ENCODE measurements at places on chromosomes 4 and X. TPM values are rescaled to one million over a fixed set of nuclear protein-coding genes. Genes with fewer than 3 reads are reported as not detected.

TMSB15C gene
- 0.17 TPM for total RNA-seq

DNA sequence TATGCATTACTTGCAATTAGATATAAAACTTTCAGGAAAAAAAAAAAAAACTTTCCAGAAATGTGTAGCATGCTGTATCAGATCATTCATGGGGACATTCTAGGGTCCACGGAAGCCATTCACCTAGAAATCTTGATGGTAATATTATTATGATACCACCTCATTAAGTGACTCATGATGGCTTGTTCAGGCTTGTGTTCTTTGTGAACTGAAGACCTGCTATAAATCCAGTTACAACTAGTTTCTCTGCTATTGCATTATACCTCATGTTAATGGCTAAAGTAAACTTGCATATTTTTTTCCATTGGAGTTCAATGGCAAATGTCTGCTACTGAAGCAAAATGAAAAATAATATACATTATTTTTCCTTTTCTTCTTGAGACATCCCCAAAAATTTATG lies 35.3 kb upstream of the PTPN13 start:
- no peak for DNase-seq

- DNase-seq = no peak
Measured at GRCh38 chr4:78585633-78586032, 34.1 kb downstream of the ANXA3 start.

- DNase-seq = no peak
Measured at GRCh38 chrX:103446665-103447302, 70.4 kb downstream of the BEX3 start.

- no peak for DNase-seq
Measured at GRCh38 chrX:39065051-39065871, 264.0 kb downstream of the MID1IP1 start.

SOWAHB gene
- total RNA-seq = 10.0 TPM

DNA sequence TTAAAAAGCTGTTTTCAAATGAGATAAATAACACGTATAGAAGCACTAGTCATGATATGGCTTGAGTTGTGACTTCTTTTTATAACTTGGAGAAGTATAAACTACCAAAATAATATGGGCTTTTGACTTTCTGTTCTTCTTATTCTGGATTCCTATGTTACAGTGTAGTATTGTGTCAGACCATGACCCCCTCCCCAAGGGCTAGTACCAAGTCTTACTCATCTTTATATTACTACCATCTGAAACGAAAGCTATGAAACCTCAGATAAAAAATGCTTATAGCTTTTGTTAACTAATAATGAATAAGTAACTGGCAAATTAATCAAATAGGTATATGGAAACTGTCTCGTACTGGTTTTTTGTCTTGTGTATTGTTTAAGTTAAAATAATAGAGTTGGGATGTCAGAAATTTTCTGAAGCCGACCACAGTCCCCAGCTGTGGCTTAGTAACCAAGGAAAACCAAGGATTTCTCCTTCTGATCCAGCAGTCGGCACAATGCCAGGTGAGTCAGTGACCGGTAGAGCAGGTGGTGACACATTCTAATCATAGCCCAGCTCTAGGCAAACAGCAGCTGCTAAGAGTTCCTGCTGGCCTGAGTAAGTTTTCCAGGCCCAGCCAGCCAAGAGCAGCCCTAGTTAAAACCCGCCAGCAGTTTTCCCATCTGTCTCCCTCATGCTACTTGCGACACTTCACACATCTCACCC lies 163.3 kb upstream of the PRDX4 start:
- peak; percentile 34 for DNase-seq
